T-helper 2 cell treated with Interferon-gamma antibody and Interleukin-4, amounts not matched to agents 5 μg/mL and 100 μg/mL, for 36 hours (primary cell): ENCODE measurements at places on chromosomes 16 and 17.
A peak's percentile ranks its signal among the peaks of the same experiment; 100 is the strongest.

DNA sequence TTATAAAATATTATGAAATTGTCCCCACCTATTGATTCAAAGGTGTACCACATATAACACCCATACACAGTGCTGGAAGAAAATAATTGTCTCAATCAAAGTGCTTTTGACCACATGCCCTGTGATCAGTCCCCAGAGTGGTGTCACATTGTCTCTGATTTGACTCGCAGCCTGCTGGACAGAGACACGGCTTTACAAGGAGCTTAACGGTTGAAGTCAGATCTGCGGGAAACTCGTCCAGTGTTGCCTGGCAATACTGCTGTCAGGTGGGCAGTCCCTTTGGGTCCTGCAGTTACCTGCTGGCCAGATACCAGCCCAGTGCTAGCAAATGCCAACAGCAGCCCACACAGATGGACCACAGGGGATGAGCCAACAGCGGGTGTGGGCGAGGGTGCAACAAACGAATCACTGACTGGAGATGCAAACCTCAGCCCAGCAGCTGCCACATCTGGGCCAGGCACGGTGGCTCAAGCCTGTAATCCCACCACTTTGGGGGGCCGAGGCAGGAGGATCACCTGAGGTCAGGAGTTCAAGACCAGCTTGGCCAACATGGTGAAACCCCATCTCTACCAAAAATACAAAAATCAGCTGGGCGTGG is 26.2 kb upstream of the SSTR2 start:
- no peaks in the 10 kb centered on the region for H3K36me3 ChIP-seq
- H3K27me3 ChIP-seq = peaks cover 2% of the 10 kb centered on the region
- no peak for DNase-seq
- no peak overlapping the region for H3K4me3 ChIP-seq

DNA sequence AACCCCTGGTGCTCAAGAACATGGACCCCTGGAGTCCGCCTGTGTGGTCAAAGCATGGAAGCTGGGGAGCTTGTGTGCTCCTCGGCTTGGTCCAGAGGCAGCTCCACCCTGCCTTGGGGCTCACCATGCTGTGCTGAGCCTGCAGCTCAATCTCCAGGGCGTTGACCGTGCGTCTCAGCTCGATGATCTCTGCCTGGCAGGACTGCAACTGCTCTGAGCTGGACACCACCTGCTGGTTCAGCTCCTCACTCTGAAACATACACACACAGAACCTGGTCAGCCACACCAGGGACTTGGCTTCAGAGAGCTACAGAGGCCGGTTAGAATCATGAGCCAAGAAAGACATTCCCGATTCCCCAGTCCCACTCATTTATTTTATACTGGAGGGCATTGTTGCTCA is 2.7 kb downstream of the KRT35 start:
- H3K27ac ChIP-seq = no peak overlapping the region
- no peaks in the 10 kb centered on the region for H3K27me3 ChIP-seq
- H3K4me3 ChIP-seq = no peak overlapping the region
- DNase-seq = no peak

DNA sequence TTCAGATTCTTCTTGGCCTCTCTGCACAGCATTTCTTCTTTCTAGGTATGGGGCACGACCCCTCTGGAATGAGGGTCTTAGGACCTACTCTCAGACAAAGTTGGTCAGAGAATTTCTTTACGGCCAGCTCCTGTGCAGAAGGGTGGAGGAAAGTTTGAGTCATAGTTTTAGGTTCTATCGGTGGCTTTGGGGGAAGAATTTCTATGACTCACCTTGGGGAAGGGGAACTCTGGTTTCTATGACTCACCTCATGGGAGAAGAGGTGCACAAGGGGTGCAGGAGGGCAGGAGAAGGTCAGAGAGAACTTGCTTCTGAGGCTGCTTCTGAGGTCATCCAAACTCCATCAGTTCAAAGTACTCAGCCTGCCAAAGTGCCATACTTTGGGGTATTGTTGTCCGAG is 2.5 kb upstream of the ABCC12 start:
- H3K4me1 ChIP-seq = peaks cover 10% of the 10 kb centered on the region
- peak overlapping the region; percentile 22 for H3K27ac ChIP-seq

GRCh38 chr17:60712675-60713074 is 35.0 kb downstream of the BCAS3 start:
- H3K36me3 ChIP-seq = peaks cover 2% of the 10 kb centered on the region
- no peak for DNase-seq
- H3K27ac ChIP-seq = no peak overlapping the region
- H3K4me3 ChIP-seq = no peak overlapping the region
- no peaks in the 10 kb centered on the region for H3K4me1 ChIP-seq

GRCh38 chr17:36578671-36579070 is 13.0 kb upstream of the DHRS11 start:
- peaks cover 53% of the 10 kb centered on the region for H3K36me3 ChIP-seq
- no peak for DNase-seq
- H3K4me3 ChIP-seq = no peak overlapping the region
- no peak overlapping the region for H3K27ac ChIP-seq
- H3K27me3 ChIP-seq = no peaks in the 10 kb centered on the region
- H3K4me1 ChIP-seq = peaks cover 7% of the 10 kb centered on the region

- peak overlapping the region; percentile 39 for H3K27ac ChIP-seq
- no peak overlapping the region for H3K4me3 ChIP-seq
- peaks cover 16% of the 10 kb centered on the region for H3K27me3 ChIP-seq
- H3K36me3 ChIP-seq = peaks cover 13% of the 10 kb centered on the region
Observed at GRCh38 chr17:74864866-74865395, 5.2 kb upstream of the GRIN2C start.

GRCh38 chr16:23145186-23145585 is 4.1 kb downstream of the USP31 start:
- H3K27me3 ChIP-seq = peaks cover 4% of the 10 kb centered on the region
- H3K27ac ChIP-seq = no peak overlapping the region
- peaks cover 1% of the 10 kb centered on the region for H3K36me3 ChIP-seq

GRCh38 chr16:11004351-11004750 is 60.0 kb downstream of the CLEC16A start:
- no peak for DNase-seq
- H3K4me3 ChIP-seq = no peak overlapping the region
- H3K36me3 ChIP-seq = peaks cover 46% of the 10 kb centered on the region
- no peak overlapping the region for H3K27ac ChIP-seq
- H3K4me1 ChIP-seq = peaks cover 37% of the 10 kb centered on the region

DNA sequence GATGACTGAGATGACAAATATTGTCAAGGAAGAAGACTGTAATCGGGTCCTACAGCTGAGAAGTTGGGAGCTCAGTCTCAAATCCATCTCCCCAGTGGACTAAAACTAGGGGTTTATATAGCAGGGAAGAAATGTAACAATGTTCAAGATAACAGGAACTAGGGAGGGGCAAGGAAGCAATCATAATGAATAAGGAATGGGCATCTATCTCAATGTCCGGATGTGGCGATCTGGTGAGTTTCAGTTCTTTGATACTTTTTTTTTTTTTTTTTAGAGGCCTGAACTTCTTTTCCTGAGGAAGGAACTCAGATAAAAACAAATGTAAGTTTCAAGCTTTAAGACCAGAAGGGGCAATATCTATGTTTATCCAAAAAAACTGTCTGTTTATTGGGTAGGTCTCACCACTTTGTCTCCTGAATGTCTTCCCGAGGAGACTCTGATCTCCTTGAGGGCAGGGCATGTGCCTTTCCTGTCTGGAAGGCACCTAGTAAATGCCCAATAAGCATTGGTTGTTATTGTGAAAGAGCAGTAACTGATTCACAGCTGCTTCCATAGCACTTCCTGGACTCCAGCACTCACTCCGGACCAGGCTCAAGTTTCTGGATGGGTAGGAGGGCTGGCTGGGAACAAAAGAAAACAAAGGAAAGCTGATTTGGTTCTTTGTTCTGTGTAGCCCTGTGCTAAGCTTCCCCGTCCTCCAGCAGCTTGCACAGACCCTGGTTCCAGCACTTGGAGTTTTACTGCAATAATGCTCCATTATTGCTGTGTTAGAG is 51.9 kb downstream of the MEOX1 start:
- no peak overlapping the region for H3K27ac ChIP-seq
- H3K27me3 ChIP-seq = peaks cover 5% of the 10 kb centered on the region
- no peaks in the 10 kb centered on the region for H3K36me3 ChIP-seq
- DNase-seq = no peak

DNA sequence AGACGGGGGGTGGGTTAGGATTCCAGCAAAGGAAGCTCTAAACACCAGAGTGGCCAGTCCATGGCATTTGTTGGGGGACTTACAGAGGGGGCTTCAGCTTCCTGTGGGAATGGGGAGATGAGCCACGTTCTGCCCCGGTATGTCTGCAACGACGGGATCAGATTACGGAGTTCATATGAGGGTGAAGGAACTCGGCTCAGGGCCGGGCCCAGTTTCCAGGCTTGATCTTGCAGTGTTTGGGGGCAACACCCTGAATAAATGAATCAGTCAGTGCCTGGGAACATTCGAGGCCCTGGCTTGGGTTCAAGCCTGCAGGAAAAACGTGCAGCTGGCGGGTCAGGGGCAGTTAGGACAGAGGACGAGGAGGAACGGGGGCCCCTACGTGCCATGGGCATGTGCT is 54.0 kb downstream of the JPH3 start:
- no peaks in the 10 kb centered on the region for H3K4me1 ChIP-seq
- DNase-seq = no peak
- H3K4me3 ChIP-seq = no peak overlapping the region
- no peaks in the 10 kb centered on the region for H3K36me3 ChIP-seq
- peaks cover 2% of the 10 kb centered on the region for H3K27me3 ChIP-seq
- H3K27ac ChIP-seq = no peak overlapping the region

DNA sequence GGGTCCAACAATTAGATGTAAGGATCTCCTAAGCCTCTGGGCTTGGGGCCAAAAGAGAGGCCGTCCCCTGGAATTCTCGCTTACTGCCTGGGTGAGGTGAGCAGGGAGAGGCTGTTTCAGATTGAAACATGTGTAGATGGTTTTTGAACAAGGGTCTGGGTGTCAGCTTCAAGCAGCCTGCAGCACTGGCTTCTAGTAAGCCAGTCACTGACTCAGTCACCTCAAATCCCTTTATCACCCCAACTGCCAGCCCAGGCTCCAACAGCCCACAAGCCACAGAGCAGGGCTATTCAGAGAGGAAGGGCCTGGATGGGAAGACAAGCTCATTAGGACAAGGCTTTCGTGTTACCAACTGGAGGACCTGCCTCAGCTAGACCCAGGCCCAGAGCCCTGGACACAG is 180.2 kb downstream of the CCT6B start:
- no peak for DNase-seq
- no peak overlapping the region for H3K4me3 ChIP-seq
- no peaks in the 10 kb centered on the region for H3K36me3 ChIP-seq
- H3K27ac ChIP-seq = no peak overlapping the region

DNA sequence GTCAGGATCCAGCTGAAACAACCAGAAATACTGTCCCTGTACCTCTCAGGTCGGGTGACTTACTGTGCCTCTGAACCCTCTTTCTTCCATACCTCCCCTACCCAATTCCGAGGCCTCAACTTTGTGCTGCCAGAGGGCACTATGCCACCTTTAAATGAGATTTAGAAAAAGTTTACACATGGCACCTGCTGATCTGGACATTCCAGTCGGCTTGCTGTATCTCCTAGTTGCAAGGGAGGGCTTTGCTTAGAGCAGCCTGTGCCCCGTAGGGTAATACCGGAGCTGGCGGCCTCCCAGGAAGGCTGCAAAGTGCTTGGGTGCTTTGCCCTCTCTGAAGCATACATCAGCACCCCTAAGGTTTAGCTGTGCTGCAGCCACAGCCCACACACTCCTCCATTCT is 306.0 kb upstream of the RBFOX1 start:
- H3K27ac ChIP-seq = no peak overlapping the region
- H3K27me3 ChIP-seq = no peaks in the 10 kb centered on the region
- DNase-seq = no peak
- no peak overlapping the region for H3K4me3 ChIP-seq

DNA sequence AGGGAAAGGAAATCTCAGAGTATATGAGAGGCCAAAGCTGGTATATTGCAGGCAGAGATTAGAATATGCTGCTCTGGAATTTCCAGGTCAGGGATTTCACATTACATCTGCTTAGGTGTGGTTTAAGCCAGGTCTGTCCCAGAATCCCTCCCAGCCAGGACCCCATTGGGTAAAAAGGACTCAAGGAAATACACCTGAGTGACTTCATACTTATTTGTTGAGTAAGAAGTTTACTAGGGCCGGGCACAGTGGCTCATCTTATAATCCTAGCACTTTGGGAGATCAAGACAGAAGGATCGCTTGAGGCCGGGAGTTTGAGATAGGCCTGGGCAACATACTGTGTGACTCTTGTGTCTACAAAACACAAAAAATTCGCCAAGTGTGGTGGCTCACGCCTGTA is 7.2 kb downstream of the PIPOX start:
- no peak overlapping the region for H3K4me3 ChIP-seq
- no peak overlapping the region for H3K27ac ChIP-seq
- H3K4me1 ChIP-seq = no peaks in the 10 kb centered on the region
- DNase-seq = no peak
- H3K36me3 ChIP-seq = no peaks in the 10 kb centered on the region
- peaks cover 8% of the 10 kb centered on the region for H3K27me3 ChIP-seq

GRCh38 chr17:75753514-75754377 is 11.2 kb downstream of the GALK1 start:
- peaks cover 14% of the 10 kb centered on the region for H3K4me1 ChIP-seq
- H3K27ac ChIP-seq = no peak overlapping the region
- no peaks in the 10 kb centered on the region for H3K36me3 ChIP-seq
- H3K27me3 ChIP-seq = no peaks in the 10 kb centered on the region

DNA sequence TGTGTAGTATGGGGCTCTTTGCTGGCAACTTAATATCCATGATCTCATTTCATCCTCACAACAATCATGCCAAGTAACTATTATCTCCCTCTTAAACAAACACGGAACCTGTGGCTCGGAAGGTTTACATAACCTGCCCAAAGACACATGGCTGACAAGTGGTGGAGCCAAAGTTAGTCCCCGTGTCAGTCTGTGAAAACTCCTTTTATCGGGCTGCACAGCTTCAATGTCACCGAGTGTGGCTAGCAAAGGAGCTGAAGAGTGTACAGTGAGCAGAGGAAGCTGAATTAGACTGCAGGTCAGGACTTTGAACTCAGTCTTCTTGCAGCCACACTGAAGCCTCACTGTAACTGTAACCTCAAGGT is 80.3 kb downstream of the PARN start:
- H3K4me1 ChIP-seq = no peaks in the 10 kb centered on the region
- H3K27me3 ChIP-seq = no peaks in the 10 kb centered on the region
- DNase-seq = no peak
- H3K4me3 ChIP-seq = no peak overlapping the region

DNA sequence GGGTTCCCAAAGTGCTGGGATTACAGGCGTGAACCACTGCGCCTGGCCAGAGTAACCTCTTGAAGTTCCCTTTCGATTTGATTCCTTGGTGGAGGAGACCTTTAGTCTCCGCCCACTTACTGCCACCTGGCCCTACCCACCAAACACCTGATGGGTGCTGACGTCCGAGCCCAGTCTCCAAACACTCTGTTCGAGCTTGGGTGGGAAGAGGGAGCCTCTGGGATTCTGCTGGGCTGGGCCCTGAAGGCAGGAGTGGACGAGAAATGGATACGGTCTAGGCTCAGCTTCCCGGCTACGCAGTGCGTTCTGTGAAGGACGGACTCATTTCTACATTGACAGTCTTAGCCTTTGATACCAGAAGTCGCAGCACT is 870 bp upstream of the ITGA3 start:
- DNase-seq = no peak
- peak overlapping the region; percentile 10 for H3K27ac ChIP-seq
- peaks cover 12% of the 10 kb centered on the region for H3K27me3 ChIP-seq
- no peaks in the 10 kb centered on the region for H3K36me3 ChIP-seq
- H3K4me3 ChIP-seq = peak overlapping the region; percentile 92
- peaks cover 21% of the 10 kb centered on the region for H3K4me1 ChIP-seq
